HT-29 (cell line): ENCODE measurements at places on chromosomes 5 and 9.

- peak; percentile 80 for DNase-seq
Measured at GRCh38 chr5:61673007-61673735, 341.1 kb downstream of the ZSWIM6 start.

- no peak for DNase-seq
Measured at GRCh38 chr9:132690696-132691095, 20.4 kb downstream of the GTF3C4 start.

- DNase-seq = no peak
Measured at GRCh38 chr9:20028849-20029231, 240.0 kb upstream of the SLC24A2 start.

GRCh38 chr9:88567870-88568269, 32.9 kb downstream of the NXNL2 start:
- DNase-seq = no peak

DNA sequence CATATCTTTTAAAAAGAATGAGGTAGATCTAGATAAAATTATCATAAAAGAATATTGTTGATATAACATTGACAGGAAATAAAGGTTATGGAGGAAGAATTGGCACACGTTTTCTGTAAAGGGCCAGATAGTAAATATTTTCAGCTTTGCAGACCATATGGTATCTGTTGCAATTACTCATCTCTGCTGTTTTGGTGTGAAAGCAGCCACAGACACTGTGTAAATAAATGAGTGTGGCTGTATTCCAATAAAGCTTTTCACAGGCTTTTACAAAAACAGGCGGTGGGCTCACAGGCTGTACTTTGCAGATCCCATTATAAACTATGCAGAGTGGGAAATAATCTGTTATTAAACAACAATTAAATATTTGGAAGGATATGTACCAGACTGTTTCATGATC, 87.4 kb downstream of the SGCD start:
- no peak for DNase-seq

GRCh38 chr9:133715866-133716563, 22.1 kb downstream of the SARDH start:
- no peak for DNase-seq

DNA sequence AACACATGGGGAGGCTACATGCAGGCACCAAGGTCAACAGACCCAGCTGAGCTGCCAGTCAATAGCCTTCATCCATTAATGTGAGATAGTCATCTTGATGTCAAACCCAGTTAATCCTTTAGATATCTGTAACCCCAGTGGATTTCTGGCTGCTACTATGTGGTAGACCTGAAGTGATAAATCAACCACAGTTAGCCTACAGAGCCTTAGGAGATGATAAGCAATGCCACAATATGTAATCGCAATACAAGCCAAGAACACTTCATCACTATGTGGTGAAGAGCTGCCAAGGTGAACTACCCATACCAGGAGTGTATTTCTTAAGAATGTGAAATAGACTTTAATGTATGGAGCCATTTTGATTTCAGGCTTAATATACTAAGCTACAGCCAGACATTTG, 1175.5 kb downstream of the DTWD2 start:
- DNase-seq = no peak

DNA sequence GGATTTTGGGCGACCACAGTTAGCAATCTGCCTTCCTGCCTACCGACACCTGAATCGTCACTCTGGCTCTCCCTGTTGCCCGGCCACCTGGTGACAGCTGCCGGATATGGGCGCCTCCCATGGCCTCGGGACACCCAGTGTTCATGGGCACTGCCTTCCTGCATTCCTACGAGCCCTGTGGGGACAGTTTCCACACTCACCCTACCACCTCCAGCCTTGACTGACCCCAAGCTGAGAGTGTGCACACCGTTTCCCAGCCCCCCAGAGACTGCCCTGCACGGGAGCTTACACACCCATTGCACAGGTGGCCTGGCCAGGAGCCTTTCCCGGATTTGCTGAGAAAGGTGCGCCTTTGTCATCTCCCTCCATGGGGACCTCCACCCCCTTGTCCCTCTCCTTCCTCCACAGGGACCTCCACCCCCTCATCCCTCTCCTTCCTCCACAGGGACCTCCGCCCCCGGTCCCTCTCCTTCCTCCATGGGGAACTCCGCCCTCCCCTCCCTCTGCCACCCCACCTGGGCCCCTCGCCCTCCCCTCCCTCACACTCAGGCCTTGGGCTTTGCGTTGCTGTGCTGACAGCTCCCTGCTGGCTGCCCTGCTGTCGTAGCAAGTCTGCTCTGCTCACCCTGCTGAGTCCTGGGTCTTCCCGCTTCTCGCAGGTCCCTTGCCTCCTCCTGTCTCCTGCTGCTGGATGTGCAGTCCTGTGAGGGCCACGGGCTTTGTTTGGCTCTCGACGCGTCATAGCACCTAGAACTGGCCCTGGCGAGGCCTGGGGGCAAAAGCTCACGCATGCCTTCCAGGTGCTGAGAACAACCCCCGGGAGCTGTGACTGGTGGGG, 48.4 kb downstream of the MRPL36 start:
- DNase-seq = peak; percentile 34

DNA sequence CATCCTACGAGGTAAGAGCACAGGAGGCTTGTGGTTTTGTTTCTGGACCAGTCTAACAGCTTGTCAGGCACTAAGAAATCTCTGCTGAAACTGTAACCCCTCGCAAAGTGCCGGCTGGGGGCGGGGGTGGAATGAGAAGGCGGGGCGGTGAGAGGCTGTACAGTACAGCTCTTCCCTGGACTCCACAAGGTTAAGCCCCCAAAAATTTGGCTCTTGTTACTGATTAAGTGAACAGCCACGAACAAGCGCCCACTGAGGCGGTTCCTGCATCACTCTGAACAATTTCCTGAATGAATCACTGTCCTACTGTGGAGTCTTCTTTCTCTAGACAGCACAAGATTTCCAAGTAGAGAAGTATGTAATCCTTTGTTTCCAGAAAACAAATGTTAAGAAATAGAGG, 6.8 kb downstream of the FBP2 start:
- DNase-seq = no peak

GRCh38 chr9:136364942-136365774, 1.6 kb upstream of the DNLZ start:
- peak; percentile 30 for DNase-seq

DNA sequence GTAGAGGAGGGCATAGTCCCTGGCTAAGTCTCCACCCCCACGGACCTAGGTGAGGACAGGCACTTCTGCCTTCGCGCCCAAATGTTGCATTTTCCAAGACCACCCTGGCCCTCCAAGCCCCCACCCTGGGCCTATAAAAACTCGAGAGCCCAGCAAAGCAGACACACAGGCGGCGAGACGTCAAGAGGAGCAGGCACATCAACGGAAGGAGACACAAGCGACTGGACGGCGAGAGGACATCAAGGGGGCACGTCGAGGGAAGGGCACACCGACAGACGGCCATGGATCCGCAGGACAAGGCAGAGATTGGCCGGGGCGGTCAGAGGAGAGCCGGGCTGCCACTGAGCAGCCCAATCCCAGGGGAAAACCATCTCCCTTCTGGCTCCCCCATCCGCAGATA, 348.0 kb downstream of the MTRR start:
- DNase-seq = no peak

DNA sequence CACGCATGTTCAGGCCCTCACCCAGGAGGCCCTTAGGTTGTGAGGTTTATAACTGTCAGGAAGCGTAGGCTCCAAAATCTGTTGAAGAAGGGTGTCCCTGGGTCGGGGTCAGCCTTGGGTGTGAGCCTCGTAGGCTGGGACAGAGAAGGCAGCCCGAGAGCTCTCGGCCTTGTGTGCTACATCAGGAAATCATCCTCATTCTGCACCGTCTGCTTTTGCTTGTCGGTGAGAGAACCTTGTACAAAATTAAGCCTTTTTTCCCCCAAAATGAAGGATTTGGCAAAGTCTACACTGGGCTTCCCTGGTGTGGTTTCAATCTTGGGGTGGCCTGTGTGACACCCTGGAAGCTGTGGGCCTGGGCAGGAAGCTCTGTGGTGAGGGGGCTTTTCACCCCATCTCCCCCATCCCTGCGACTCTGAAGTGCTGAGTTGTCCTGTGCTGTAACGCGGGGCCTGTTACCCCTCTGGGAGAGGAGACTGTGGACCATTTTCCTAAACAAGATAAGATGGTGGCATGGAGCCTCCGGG, 55.3 kb downstream of the AHRR start:
- no peak for DNase-seq
